Colonic mucosa (tissue), 4 donors: ENCODE measurements at places on chromosomes 3 and 15.

- no peak for DNase-seq
Measured at GRCh38 chr15:56811586-56811985, 78.3 kb upstream of the ZNF280D start.

DNA sequence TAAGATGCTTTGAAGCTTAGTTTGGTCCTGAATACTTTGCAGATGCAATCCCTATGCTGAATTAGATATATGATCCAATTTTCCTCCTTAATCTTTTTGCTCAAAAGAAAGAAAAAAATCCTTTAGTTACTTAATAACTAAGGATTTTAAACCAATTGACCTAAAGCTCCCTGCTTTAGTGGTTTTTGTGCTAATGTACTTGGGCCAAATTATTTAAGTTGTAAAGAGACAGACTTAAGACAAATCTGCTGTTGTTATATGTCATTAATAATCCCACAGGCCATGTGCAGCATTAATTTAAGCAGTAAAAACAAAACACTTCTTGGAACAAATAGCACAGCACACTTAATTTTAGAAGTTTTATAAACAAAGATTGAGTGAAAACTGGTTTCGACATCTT lies 776.1 kb upstream of the SEMA6D start:
- DNase-seq = no peak

GRCh38 chr3:78589778-78590177 lies 1178.0 kb downstream of the ROBO1 start:
- no peak for DNase-seq

DNA sequence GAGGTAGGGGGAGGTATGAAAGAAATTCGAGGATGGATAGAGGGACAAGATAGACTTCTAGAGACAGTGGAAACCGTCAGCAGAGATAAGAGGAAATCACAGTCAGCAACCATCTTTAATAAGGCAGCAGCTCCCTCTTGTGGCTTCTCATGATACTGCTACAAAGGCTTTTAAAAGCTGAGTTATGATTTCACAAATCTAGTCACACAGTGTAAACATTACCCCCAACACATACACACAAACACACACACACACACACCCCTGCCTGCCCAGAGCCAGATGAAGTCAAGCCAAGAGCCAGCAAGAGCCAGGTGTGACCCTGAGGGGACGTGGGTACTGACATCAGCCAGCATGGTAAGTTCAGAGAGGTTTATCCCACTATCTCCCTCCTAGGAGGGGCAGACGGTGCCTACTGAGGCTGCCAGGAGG lies 18.9 kb upstream of the TGM5 start:
- DNase-seq = peak; percentile 45

DNA sequence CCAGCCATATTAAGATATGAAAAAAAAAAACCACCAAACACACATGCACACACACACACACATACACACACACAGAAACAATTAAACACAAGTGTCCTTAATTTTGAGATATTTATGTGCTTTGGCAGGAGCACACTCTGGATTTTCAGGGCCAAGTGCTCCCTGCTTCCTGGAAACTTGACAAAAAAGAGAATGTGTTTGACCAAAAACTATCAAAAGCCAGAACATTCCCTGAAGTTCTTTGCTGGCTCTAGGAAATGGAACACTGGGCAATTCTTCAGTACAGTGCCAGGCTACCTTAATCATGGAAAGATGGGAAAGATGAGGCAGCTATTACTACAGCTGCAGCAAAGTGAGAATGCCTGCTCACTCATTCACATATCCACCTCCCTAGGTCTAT lies 44.6 kb downstream of the P3H2 start:
- no peak for DNase-seq

- no peak for DNase-seq
Measured at GRCh38 chr3:27171113-27171512, 198.1 kb downstream of the NEK10 start.

DNA sequence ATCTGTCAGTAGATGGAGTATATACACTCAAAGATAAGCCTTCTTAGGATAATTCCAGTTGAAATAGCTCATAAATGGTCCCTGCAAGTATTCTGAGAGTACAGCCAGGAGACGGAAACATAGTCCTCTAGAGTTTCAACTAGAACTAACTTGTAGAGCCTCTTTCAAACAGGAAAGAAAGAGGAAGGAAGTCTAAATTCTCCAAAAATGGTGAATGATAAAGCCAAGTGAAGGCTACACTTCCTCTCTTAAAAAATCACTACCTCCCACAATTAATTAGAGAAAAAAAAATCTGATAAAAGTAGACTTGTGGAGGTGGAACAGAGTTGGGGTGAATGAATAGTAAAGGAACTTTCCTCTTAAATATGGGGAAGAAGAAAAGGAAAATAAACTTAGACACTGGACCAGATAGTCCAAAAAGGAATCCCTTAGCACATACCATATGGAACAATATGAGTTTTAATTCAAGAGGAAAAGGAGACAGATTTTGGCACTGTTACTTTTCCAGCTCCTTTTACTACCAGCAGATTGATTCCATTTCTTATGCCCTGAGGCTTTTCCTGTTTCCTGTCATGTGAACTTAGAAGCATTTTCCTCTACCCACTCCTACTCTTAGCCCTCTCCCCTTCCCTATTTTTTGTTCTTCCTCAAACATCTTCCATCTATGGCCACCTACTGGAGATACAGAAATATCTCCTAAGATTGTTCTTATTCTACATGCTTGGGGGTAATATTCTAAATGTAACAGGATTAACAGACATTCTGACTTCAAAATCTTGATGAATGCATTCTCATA lies 207.6 kb downstream of the CHST2 start:
- DNase-seq = no peak

- DNase-seq = no peak
Measured at GRCh38 chr3:13863382-13863952, 16.4 kb downstream of the WNT7A start.

DNA sequence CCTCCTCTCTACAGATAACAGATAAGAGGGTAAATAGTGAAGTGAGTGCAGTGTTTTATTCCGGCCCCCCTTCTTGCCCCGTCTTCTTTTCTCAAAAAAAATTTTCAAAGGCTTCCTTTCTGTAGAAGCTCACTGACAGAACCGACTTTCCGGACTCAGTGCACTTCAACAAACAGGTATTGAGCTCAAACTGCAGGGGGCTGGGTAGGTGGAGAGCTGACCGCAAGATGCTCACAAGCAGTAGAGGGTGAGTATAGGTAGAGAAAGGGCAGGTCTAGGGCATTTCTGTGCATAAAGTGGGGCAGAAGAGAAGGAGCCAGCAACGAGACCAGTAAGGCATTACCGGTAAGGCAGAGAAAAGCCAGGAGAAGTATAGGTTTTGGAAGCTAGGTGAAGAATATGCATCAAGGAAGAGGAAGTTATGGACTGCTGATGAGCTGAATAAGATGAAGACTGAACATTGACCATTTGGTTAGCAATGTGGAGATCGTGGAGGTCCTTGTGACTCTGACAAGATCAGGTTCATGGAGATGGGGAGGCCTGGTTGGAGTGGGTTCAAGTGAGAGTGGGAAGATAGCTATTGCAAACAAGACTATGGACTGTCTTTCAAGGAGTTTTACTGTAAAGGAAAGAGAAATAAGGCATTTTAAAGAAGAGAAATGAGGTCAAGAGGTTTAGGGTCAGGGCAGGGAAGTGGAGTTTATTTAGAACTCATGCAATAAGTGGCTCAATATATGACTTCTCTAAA lies 97.4 kb downstream of the ST6GAL1 start:
- DNase-seq = peak; percentile 19

- DNase-seq = no peak
Measured at GRCh38 chr3:52636673-52637072, 49.0 kb downstream of the PBRM1 start.

DNA sequence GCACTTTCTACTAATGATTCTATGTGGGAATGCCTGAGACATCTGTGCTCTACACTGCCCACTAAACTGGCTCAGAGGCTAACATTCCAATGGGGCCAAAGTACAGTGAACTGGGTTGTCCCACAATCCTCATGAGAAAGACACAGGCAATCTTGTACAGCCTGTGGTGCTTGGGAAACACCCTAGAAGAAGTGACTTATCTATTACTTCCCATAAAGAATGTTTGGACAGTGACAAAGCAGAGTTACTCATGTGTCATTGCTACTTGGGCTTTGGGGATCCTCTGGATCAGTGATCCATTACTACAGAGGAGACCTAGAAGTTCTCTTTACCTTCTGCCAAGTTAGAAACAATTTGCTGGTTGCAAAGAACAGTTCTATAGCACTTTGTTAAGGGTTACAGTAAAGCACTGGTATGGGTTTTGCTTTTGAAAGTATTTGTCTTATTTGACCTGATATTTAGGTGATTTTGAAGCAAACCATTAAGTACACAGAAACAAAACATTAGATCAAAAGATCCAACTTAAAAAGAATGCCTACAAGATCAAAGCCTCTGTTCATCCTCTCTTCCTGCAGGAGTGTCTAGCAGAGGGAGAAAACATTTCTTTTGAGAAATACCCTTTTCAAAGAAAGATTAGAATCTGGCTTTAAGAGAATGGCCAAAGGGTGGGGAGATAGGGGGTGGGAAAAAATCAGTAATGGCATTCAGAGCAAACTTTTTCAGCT lies 75.8 kb downstream of the CTNNB1 start:
- DNase-seq = peak; percentile 22

- no peak for DNase-seq
Measured at GRCh38 chr3:29281344-29282241, 722 bp downstream of the RBMS3 start.

GRCh38 chr15:32922541-32922940 lies 204.7 kb downstream of the GREM1 start:
- no peak for DNase-seq

DNA sequence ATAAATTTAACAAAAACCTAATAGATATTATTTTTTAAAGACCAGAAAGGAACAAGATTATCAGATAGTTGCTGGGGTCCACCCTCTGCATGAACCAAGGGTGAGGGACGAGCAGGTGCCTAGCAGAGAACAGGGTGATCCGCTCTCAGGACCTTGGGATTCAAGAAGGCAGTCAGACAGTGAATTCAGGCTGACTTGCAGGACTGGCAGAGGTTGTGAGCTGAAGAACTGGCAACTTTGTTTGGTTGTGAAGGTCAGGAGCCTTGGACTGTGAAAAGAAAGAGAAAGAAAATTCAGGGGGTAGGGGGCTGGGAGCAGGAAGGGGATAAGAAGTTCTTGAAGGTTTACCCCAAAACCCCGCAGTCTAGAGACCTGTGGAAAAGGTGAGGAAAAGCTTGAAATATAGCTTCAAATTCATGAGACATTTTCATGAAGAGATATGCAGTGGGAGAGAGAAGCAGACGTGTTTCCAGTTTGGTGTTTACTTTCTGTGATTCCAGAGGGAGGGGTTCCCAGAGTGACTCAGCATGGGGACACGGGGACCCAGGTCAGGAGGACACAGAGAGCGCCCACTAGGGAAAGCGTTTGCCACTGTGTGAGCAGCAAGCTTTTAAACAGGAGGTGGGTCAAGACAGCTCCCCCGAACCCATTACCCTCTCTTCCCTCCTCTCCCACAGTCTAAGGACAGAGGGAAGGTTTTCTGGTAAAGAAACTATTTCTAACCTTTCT lies 217.2 kb upstream of the UMPS start:
- no peak for DNase-seq

DNA sequence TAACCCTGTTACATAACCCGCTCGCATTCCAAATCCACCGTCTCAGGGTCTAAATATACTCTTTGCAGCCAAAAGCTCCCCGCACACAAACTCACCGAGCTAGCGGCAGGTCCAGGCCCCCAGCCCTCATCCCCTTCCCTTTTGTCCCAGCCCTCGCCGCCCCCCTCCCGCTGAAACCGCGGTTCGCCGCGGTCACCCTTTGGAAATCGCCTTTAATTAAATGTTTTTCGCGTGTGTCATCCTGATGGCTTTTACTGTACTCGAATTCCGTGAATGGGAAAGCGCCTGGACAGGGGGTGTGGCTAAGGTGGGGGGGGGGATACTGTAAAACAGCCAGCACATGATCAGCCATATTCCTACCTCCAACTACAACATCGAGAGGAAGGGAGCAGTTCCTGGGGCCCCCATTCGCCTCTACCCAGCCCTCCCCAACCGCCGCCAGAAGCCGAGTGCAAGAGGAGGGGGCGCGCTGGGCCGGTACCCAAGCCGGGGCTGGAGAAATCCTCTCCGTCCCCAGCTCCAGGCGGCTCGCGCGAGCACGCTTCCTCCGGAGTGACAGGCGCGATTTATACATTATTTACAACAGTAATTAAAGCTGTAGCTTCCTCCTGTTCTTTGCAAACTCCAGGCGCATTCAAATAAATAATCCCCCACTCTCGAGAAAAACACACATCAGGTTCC lies 1.7 kb downstream of the RORA start:
- DNase-seq = peak; percentile 20

DNA sequence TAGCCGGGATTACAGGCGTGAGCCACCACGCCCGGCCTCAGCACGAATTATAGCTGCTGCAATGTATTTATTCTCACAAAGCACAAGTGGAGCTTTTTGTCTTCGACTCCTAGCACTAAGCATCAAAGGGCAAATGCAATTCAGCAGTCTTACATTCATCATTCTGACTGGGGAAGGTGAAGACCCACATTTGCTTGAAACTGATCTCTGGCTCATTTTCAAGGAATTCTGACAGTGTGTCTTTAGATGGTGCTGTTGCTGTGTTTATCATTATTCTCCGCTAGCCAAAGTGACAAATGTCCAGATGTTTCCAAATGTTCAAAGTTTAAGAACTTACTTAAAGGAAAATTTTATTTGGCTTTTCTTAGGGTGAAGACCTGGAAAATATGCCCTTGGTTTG lies 55.9 kb downstream of the SGO1 start:
- no peak for DNase-seq

DNA sequence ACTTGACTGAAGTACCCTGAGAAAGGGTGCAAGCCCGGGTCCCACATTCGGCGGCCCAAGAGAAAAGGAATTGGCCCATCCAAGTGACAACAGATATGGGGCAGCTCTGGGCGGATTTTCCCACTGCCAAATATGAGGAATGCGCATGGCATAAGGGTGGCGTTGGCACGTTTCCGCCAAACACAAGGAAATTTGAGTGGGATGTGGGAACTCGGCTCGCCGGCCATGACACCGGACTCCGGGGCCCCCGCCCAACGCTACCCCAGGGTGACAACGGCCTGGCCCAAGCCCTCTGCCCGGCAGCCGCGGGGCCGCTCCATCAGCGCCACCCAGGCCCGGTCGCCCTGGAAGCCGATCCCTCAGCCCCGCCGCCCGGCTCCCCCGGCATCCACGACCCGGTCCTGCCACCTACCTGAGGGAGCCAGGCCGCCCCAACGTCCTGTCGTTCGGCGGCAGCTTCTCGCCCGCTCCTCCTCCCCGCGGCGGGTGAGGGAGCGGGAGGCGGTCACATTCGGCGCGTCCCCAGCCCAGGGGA lies 449 bp downstream of the RAF1 start:
- DNase-seq = peak; percentile 55

- DNase-seq = no peak
Measured at GRCh38 chr15:85019815-85020590, 38.3 kb downstream of the PDE8A start.

GRCh38 chr3:169147238-169148008 lies 516.1 kb downstream of the MECOM start:
- DNase-seq = peak; percentile 68

DNA sequence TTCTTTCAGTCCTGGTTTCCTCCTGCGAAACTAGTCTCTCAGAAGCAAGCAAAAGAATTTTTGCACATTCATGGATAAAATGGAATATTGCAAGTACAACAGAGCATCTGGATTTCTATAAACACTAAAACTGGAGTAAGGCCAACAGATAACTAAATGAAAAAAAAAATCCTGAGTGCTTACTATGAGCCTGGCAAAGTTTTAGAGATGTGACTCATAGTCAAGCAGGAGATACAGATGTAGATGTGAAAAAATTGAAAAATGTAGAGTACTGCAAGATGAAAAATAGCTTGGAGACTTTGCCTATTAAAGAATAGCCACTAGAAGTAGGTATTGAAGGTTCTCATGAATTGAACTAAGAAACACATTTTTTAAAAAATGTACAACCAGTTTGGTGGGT lies 397.4 kb downstream of the OTOL1 start:
- no peak for DNase-seq
